ENCODE measurements at places on chromosomes 4 and X.
A peak's percentile ranks its signal among the peaks of the same experiment; 100 is the strongest.

DNA sequence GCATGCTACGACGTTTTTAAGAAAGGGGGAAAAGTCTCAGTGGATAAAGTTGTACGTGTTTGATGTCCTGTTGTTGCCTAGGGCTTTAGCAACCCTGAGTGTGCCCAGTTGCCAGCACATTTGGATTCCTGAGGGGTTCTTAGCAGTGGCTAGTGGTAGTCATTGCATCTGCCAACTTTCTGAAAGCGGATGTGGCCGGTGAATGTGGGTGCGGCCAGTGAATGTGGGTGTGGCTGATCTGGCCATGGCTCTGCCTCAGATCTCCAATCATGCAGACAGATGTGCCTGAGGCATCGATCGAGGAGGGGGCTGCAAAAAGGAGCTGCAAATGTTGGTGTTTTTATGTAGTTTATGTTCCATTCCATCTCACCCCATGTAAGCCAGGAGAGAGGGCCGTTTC lies 41.5 kb upstream of the FAT1 start:
- no peak for DNase-seq

DNA sequence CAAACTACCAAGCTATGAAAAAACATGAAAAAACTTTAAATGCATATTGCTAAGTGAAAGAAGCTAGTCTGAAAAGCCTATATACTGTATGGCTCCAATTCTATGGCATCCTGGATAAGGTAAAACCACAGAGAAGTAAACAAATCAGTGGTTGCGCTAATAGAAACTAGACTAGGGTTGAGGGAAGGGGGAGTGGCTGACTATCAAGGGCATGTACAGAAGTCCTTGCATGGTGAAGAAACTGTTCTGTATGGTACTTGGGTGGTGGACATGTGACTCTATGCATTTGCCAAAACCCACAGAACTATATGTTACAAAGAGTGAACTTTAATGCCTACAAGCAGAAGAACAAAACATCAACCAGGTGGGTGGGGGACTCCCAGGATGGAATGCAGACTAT lies 96.8 kb downstream of the MTMR1 start:
- no peak for DNase-seq

DNA sequence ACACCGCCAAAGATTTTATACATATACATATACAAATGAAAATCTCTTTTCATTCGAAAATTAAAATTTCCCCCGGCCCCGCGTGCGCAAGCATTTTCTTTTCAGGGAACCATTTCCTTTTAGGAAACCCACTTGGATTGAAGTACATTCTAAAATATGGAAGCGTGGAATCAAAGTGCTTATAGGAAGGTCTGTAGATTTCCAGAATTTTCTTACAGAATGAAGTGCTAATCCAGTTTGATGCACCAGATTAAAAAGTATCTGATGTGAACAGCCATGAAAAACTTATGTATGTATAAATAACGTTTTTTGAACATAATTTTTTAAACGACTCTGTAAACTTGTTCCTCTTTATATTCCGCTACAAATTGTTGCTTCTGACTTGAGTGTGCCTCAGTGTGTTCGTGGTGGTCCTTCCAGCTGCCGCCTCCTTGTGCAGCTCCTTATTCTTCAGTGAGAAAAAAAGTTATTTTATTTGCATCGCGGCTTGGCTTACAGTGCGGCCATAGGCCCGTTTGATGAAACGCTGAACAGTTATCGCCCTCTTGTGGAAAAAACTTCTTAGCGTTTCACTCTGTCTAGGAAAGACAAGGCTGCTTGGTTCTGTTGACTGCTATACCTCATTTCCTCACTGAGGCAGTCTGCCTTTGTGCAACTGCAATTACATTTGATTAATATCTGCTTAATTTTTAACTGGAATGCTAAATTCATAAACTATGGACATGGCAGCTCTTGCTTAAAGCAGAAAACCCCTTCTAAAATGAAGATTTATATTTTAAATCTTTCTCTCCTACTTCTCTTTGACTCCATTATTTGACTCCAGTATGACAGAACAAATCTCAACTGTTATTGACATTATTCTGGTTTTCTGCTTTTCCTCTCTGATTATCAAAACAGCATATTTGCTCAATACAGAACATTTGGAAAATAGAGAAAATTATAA lies 4.7 kb upstream of the NKX6-1 start:
- peak; percentile 26 for DNase-seq

DNA sequence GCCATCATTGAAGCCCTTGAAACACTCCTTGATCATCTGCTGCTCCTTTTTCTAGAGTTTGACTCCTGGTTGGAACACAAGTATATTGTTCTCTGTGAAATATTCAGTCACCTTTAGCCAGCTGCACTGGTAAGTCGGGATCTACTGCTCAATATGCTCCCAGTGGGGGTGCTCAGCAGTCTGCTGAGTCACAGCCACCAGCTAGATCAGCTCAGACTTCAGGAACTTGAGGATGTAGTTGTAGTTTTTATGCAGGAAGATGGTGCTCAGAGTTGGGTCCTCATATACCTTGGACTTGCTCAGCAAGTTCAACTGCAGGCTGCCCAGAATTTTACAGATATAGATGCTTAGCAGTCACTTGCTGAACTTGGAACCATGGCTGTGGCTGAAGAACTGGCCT lies 202.5 kb upstream of the RPL34 start:
- no peak for DNase-seq

- no peak for DNase-seq
Measured at GRCh38 chr4:113316879-113317278, 267.4 kb downstream of the ANK2 start.

GRCh38 chrX:13257223-13258051 lies 62.4 kb downstream of the ATXN3L start:
- peak; percentile 9 for DNase-seq

DNA sequence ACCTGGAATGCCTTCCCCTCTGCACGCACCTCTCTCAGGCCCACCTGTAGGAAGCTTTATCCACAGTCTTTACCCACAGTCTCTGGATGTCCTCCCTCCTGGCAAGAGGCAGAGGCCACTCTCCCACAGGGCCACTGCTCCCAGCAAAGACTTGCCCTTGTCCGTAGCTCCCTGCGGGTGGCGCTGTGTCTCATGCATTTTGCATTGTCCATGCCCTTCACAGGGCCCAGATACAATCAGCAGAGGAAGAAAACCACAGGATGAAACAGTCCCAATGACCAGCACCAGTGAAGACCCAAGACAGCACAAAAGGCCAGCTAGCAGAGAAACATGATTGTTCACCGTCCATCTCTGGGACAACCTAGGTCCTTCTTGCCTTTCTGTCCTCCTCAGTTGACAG lies 2.1 kb upstream of the NSG1 start:
- DNase-seq: peak; percentile 8

DNA sequence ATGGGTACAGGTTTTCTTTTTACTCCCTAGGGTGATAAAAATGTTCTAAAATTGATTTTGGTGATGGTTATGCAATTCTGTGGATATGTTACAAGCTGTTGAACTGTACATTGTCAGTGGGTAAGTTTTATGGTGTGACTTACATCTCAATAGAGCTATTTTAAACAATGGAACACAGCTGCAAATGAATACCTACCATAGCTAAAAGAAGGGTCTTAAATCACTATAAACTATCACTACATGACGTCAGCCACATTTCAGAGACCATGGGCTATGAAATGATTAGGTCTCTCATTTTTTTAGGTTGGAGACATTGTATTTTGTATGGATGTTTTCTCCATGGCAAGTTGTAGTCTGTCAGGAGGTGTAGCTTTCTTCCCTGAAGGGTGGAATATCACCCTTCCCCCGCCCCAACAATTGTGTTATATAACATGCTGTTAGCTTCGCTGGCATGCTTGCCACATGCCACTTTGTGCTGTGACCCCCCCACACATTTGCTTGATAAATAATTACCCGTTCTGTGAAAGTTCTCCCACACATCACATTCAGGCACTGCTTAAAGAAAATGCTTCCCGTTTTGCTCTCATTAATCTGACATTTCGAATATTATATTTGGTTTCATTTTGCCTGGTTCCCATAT lies 159.7 kb downstream of the ARHGAP10 start:
- no peak for DNase-seq

DNA sequence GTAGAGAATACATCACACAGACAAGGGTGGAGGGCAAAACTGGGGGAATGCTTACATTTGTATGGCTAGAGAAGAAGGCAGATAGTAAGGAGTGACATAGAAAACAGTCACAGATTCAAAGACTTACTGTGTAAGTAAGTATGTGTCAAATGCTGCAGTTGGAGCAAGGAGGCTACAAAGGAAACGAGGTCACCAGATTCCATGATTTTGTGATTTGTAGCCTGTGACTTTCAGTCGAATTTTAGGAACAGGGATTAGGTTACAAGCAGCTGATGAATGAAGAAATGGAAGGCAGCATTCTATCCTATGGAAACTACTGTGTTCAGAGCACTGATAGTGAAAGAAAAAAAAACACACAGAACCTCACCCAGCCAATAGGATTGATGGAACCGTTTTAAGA lies 407.9 kb downstream of the IL15 start:
- no peak for DNase-seq

DNA sequence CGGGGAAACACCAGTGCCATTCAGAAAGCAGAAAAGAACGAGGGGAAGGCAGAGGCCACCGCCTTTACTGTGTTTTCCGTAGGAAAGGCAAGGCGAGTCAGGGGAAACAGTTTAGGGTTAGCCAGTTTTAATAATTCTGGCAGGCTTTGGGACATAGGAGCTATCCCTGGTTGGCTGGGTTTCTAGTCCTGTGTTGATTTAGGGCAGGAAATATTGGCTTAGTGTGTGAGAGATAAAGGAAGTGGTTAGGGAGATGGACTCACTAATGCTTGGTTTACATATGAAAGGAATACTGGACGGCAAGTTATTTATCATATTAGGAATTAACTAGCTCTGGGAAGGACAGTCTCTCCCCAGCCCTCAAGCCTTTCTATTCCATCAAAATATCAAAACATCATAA lies 53.1 kb downstream of the SYNPO2 start:
- no peak for DNase-seq

DNA sequence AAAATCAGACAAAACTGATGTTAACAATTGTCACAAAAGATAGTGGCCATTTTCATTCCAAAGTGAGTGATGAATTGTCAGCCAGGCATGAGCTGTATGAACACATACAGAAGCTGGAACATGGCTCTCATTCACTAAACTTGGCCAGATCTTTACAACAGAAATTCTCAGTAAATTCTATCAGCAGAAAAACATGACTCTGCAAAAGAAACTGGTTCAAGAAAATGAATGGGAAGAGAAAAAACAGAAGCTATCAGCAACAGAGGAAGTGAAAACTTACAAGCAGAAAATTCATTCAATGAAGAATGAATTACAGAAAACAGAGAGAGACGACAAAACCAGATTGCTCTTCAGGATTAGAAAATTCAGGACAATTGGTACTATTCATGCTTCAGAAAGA lies 249.6 kb downstream of the COL25A1 start:
- no peak for DNase-seq

- peak; percentile 31 for DNase-seq
Measured at GRCh38 chrX:48468247-48468671, 1.8 kb downstream of the SLC38A5 start.
